BJ (cell line): ENCODE measurements at places on chromosomes 3 and 15. TPM values are rescaled to one million over a fixed set of nuclear protein-coding genes. Genes with fewer than 3 reads are reported as not detected.
A peak's percentile ranks its signal among the peaks of the same experiment; 100 is the strongest.

- no peak for DNase-seq
Measured at GRCh38 chr15:40618023-40618422, 24.0 kb downstream of the KNL1 start.

DNA sequence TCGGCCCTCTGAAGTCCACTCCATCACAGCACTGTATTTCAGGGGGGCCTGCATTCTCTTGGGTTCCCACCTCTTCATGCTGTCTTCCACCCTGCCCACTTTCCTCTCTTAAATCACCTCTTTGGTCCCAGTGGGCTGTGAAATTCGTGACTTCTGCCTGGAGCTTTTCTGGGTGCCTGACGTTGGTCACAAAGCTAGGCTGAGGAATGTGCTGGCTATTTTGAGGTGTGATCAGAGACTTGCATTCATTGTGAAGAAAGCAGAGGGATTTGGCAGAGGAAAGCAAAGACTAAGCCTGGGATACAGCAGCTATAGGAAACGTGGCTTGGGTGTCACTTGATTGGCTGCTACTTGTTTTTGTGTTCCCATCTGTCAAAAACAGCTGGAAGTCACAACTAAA, 202.5 kb downstream of the SATB1 start:
- DNase-seq, result no peak

LTF gene
- not detected in 2 replicates for polyA plus RNA-seq

OR4F15 gene
- polyA plus RNA-seq, result not detected in 2 replicates

DNA sequence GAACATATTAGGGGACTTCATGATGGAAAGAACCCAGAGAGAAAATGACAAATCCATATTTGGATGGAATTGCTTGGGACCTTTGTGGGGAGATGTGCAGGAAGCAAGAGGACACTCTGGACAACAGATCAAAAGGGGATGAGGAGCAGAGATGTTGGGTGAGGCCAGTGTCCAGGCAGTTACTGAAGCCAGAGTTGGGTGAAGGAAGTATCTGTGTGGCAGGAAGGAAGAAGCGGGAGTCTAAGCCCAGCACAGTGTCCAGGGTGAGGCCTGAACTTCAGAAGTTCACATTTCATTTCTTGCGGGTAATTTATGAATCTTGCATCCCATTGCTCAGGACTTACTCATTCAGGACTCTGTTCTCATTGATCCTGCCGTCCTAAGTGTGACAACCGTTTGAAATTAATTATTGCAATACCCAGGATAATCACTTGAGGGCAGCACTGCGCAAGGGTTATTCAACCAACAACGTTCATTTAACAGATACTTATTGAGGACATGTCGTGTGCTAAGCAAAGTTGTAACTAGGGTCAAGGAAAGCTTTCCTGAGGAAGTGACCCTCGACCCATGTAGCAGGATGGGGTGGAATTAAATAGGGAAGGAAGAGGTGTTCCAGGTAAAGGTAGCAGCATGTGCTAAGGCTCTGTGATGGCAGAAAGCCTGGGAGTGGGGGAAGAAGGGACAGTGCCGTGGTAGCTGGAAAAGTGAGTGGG, 61.3 kb upstream of the CMTM8 start:
- DNase-seq, result no peak

CCDC12 gene
- polyA plus RNA-seq, result 17.4 and 20.8 TPM in 2 replicates

DNA sequence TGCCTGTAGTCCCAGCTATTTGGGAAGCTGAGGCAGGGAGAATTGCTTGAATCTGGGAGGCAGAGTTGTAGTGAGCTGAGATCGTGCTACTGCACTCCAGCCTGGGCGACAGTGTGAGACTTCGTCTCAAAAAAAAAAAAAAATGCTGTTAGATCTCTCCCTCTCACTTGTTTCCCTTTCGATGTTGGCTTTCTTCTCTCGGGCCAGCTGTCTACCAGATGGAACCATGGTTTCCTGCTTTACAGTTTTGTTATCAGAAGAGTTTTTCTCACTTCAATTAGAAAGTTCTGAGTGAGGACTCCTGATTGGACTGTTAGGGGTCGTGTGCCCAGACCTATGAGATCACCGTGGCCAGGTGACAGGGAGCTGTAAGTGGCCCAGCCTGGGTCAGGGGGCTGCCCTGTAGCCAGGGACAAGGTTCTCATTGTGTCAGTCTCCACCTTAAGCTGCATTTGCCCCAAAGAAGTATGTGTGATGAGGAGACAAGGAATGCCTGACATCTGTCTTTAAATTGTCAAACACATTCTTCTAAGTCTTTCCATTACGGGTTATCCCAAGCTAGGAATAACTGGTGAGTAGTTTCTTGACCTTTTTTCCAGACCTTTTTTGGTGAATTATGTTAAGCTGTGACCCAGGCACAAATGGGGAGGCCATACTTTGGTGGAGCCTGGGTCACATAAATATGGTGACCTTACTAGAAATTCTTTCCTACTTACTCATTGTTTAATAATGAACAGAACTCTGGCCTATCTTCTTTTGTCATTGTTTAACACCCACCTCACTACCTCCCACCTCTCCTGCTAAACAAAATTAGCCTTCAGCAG, 25.2 kb downstream of the SNAPC5 start:
- DNase-seq, result no peak

GRCh38 chr3:10907262-10907661, 85.3 kb upstream of the SLC6A1 start:
- no peak for DNase-seq

GRCh38 chr15:47184003-47184907, 533.0 kb upstream of the SEMA6D start:
- DNase-seq, result no peak

ITPKA gene
- 0.44 and 0.59 TPM in 2 replicates for polyA plus RNA-seq

- peak; percentile 68 for DNase-seq
Measured at GRCh38 chr3:124985349-124985748, 50.8 kb upstream of the MUC13 start.

GRCh38 chr3:78129707-78130106, 1089.8 kb downstream of the ROBO2 start:
- no peak for DNase-seq

- DNase-seq, result no peak
Measured at GRCh38 chr3:187987924-187988323, 166.0 kb upstream of the LPP start.

- no peak for DNase-seq
Measured at GRCh38 chr3:32076566-32076965, 29.9 kb upstream of the GPD1L start.

DNA sequence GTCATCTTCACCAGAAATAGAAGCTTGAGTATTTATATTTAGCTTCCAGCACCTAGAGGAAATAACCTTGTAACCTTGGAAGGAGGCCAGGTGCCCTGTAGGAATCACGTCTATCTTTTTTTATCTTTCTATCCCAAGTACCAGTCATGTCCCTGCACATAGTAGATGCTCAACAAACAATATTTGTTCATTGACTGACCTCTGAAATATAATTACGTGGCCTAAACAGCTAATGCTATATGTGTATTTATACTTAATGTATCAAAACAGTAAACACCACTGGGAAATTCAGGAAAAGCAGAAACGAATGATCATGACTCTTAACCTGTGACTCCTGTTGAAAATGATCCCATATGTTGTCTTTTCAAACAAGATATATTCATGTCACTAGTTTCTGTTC, 97.9 kb upstream of the ADAMTSL3 start:
- DNase-seq, result no peak

DNA sequence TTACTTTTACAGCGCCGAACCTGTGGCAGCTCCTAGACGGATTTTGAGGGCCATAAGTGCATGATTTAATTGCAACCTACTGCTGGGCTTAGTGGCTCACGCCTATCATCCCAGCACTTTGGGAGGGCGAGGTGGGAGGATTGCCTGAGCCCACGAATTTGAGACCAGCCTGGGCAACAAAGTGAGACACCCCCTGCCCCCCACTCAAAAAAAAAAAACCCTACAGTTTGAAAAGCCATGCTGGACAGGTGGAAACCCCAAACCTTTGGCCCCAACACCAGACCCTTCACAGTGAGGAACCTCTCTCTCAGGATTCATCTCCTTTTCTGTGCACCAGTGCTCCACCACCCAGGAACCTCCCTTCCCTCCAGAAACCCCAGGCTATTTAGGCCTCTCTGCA, 1.1 kb upstream of the CDC25A start:
- DNase-seq, result no peak

DNA sequence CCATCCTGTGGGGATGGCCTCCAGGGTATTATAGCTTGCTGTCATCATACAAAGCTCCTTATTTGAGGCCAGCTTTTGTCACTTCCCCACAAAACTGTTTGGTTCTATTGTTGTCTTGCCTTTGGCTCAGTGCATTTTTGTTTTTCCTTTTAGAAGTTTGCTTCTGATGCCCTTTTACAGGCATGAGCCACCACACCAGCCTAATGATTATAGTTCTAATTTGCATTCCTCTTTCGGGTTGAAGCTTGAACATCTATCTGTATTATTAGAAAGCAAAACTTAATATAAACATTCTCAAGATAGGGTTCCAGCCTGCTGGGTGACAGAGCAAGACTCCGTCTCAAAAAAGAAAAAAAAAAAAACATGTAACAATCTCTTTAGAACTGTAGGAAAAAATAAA, 39.8 kb downstream of the SMARCC1 start:
- DNase-seq, result no peak

SERPINI2 gene
- not detected in 2 replicates for polyA plus RNA-seq

TUSC7 gene
- not detected in 2 replicates for polyA plus RNA-seq

DNA sequence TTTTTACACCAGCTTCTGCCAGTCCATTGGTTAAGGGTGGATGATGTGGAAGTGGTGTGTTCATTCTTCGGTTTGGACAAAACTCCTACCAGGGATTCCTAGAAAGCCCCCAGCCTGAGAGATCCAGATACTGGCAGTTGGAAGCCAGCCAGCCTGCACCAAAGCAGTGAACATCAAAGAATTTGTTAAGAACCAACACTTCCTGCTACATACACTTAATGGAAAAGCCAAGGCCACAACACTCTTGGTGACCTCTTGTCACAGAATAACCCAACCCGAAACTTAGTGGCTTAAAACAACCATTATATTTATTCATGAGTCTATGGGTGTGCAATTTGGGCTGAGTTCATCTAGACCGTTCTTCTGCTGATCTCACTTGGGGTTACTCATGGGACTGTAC, 42.9 kb upstream of the ADAMTS9 start:
- DNase-seq, result no peak

DNA sequence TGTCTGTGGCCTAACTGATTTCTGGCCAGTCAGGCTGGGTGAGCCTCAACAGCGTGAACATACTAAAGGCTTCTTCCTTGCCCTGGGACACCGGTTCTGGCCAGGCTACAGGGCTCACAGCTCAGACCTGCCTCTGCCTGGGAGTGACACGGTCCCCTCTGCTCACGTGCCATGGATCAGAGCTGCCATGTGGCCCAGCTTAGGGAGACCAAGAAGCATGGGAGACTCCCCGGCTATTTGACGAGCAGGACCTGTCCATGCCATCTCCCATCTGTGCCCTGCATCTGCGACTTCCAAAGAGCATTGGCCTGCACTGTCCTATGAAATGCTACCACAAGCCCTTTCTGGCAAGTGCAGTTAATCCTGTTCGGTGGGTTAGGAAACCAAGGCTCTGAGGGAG, 57.4 kb downstream of the APBA2 start:
- DNase-seq, result no peak

GRCh38 chr3:178586076-178586475, 49.8 kb downstream of the KCNMB2 start:
- DNase-seq, result no peak

IL20RB gene
- polyA plus RNA-seq, result 3.2 and 4.0 TPM in 2 replicates

MUSTN1 gene
- polyA plus RNA-seq, result not detected in 2 replicates

DNA sequence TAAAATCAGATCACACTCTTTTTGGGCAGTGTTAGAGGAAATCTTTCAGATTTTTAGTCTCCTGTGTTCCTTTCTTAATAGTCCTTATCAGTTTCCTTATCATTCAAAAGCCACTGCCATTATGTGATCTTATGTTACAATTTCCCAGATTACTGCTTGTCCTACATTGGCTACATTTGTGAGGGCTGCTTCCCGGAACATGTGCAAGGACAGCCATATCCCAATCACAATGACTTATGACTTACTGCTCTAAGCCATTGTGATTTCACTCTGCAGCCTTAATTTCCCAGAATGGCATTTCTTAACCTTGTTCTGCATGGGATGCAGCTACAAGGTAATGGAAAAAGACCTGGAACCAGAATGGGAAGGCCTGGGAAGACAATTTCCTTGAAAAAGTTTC, 125.1 kb upstream of the PPP2R3A start:
- no peak for DNase-seq

NCK1 gene
- polyA plus RNA-seq, result 11.7 and 32.5 TPM in 2 replicates

GRCh38 chr15:89457086-89457485, 39.3 kb downstream of the RHCG start:
- DNase-seq, result no peak

TERC gene
- 0.18 TPM in 1 of 2 replicates, not detected in the other for polyA plus RNA-seq

GRCh38 chr3:54999159-54999558, 71.3 kb upstream of the LRTM1 start:
- DNase-seq, result peak; percentile 69

DNA sequence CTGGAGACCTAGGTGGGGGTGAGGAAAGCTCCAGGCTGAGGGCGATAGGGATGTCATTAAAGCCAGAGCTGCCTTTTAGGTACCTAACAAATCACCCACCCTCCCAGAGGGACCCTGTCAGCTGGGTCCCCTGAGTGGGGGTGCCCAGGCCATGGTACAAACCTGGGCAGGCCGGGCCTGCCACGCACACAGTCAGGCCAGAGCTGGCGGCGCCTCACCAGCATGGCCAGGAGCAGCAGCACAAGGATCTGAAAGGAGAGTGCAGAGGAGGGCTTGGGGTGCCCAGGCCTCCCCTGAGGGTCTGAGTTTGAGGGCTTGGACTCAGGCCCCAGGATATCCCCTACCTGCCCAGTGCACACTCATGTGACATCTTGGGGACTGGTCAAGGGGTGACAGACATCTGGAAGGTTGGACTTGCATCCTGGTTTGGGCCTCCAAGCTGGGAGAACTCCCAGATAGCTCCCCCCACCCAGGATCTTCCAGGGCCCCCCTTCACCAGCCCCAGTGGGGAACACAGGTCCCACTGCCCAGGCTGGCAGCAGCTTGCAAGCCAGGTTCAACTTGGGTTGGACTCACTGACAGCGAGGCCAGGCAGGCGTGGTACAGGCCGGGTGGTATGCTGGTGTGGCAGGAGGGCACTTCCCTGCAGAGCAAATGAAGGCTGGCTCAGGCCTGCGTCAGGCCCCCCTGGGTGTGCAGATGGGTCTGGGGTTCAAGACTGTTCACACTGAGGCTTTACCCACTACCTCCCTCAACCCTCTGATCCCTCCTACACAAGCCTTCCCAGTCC, 5.2 kb downstream of the STRA6 start:
- no peak for DNase-seq

DNA sequence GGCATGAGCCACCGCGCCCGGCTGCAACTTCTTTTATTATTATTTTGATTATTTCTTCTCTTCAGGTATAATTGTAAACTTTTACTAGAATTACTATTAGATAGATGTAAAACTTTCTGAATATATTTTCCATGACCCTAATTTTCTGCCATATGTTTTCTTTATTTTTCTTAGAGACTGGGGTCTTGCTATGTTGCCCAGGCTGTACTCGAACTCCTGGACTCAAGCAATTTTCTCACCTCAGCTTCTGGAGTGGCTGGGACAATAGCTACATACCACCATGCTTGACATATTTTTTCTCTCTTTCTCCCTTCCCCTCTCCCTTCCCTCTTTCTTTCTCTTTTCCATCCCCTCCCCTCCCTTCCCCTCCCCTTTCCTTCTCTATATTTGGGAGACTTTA, 29.6 kb upstream of the CHST2 start:
- DNase-seq, result no peak

EPHB1 gene
- 0.36 and 0.50 TPM in 2 replicates for polyA plus RNA-seq
